ENCODE measurements at places on chromosomes 3 and 15.
A peak's percentile ranks its signal among the peaks of the same experiment; 100 is the strongest.

- DNase-seq, result peak; percentile 18
Observed at GRCh38 chr3:192850451-192850981, 67.1 kb downstream of the MB21D2 start.

- DNase-seq, result no peak
Observed at GRCh38 chr3:114892880-114893279, 254.2 kb downstream of the ZBTB20 start.

GRCh38 chr15:77122576-77122975, 51.7 kb upstream of the TSPAN3 start:
- DNase-seq, result no peak

DNA sequence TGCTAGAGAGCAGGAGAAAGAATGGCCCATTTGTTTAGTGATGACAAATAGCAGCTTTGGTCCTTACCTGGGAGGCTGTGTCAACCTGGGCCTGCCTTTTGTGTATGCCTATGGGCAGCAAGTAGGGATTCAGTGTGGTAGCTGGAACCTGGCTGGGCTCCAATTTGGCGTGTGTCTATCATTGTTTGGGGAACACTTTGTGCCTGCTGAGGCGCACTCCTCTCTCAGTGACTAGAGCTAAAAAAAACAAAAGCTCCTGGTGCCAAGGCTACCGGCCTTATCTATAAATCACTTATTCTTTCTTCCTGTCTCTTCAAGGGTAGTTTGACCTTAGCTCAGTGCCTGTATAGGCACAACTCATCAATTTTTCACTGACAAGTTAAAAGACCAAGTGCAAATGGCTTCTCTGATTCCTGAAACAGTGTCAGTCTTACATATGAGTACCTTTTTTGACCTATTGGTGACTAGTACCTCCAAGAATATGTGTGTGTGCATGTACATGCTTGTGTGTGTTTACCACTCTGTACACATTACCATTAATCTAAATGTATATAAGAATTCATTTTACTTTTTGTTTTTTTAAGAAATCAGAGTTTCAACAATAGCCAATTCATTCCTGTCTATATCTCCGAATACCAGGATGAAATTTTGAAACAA, 54.6 kb downstream of the GMNC start:
- no peak for DNase-seq

DNA sequence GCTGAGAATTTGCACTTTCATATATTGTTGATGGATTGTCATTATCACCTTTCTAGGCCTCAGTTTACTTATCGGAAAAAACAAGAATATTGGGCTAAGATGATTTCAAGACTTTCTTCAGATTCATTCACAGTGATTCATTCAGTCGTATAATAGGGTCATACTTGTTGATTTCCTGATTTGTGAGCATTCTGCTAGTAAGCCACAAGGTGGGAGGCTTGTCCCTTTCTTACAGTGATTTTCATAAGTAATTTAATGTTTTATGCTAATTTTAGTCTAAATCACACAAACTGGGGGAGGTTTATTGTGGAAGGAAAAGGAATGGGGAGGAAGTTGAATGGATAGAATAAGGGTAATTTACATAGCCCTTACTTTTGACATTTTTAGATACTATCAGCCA, 126.8 kb upstream of the GOLGA6L4 start:
- DNase-seq, result no peak

DNA sequence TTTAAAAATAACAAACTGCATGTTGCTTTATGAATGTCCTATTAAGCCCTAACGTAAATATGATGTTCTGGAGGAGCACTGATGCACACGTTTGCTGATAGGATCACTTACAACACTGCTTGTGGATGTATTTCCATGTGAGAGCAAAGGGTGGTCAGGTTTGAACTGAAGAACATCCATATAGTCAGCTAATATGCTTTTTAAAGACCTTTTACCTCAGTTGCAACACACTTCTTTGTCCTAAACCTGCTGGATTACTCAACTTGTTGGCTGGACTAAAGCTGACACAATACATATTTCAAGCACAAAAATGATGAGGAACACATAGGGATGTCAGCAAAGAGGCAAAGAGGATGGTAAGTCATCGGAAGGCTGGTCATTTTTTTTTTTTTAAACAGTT, 186.6 kb downstream of the TIGIT start:
- DNase-seq, result no peak

- no peak for DNase-seq
Observed at GRCh38 chr3:45003859-45004258, 22.2 kb upstream of the CLEC3B start.

DNA sequence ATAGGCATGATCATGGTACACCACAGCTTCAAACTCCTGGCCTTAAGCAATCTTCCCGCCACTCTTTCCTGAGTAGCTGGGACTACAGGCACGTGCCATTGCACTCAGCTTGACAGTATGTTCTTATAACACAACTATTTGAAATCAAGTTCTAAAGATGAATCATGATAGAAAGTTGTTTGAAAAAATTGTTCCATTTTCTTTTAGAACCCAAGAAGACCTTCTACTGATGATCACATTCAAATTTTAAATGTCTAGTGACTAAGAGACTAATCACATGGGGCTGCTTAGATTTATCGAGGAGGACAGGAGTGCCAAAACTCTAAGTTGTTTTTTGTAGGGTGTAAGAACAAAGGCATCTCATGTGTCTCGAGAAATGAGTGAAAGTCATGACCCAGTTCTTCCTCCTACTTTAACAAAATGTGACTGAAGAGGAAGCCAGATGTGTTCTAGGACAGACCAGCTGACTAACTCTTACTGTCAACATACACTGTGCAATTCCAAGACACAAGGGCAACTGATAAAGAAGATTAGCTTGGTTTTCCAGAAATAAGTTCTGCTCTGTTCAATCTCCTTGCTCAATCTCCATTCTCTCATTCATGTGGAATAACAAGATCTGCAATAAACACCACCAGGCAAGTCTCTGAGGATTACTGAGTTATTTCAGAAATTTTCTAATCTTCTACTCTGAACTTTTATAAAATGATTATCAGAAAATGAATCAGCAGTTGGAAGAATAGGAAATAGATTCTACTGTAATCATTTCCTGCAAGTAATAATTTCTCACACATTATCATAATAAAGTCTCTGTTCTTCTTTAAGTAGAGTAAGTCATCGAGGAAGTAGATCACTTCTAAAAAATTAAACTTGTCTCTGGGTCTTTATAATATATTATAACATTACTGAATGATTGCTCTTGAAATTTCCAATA, 122.6 kb upstream of the CCNL1 start:
- no peak for DNase-seq

GRCh38 chr3:135896613-135897012, 68.9 kb upstream of the PPP2R3A start:
- DNase-seq, result no peak

GRCh38 chr15:52294881-52295420, 653 bp downstream of the MYO5C start:
- no peak for DNase-seq

DNA sequence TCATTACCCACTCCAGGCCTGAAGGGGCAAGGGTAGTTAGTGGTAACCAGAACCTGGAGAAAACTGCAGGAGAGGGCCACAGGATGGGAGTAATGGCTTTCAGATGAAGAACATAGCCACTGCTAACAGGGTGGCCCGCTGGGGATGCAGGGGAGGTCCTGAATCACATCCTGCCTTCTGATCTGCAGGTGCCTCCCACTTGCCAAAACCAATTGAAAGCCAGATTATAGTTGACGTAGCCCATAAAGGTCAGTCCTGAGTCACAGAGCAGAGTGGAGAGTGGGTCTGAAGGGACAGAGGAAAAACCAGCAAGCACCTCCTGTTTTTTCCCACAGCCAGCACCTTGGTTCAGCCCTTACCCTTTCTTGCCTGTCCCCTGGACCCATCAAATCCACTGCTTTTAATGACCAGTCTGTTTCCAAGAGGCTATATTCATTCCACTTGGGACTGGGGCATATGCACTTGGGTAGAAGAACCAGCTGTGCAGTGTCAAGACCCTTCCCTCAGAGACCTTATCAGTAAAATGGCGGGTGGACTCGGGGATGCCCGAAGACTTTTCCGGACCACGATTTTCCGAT, 646 bp upstream of the SLC35G2 start:
- no peak for DNase-seq

GRCh38 chr3:182527745-182528144, 265.6 kb upstream of the ATP11B start:
- DNase-seq, result no peak
